ENCODE measurements at places on chromosomes 7 and 10.

- DNase-seq, result no peak
These were observed 54.4 kb downstream of the TFPI2 start for GRCh38 chr7:93836116-93836515.

DNA sequence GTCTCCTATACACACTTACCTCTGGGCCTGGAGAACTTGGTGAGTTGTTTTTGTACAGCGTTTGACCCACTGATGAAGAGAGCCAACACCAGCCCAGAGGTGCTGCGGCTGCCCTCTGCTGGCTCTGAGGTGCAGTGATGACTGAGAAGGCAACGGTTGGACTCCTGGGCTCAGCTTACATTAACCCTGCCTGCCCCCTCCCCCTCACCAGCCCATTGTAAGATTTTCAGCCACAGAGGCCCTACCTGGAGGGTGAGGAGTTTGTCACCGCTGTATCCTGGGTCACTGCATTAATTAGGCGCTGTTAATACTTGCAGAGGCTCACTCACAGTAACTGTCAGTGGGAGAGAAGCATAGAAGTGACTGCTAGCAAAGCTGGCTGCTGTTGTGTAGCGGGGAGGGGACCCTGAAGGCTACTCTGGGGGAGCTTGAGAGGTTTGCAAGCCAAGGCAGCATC lies 19.0 kb upstream of the ANKRD2 start:
- DNase-seq, result peak; percentile 32

DNA sequence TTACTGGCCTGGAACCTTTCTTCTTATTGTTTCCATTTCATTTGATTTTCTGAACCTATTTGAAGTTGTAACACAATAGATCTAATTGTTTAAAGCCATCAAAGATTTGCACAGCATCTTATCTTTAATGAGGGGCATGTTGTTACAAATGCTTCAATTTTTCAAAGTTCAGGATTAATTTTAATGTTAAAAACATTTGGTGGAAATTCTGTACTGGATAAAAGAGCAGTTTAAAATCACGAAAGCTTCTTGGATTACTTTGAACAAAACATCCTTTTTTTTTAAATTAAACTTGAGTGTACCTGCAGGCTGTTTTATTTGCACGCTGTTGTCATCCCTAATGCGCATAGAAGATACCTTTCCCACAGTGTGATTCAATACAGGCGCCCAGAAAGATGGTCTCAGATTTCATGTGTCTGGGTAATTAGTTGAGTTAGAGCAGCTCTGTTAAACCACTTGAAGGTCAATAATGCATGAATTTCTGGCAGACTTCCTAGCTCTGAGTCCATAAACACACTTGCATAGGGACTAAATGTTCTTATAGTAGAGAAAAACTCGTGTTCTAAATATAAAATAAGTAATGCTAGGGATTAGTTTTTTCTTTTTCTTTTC lies 29.3 kb upstream of the DDX50 start:
- no peak for DNase-seq

- DNase-seq, result no peak
These were observed 373.5 kb upstream of the BMPER start for GRCh38 chr7:33531888-33532287.

GRCh38 chr10:80072584-80072983 lies 5.9 kb upstream of the TMEM254 start:
- DNase-seq, result no peak
